ENCODE measurements at places on chromosomes 1 and 21.

GRCh38 chr1:243363832-243364231, 108.0 kb downstream of the SDCCAG8 start:
- no peak for DNase-seq

- DNase-seq = no peak
Measured at GRCh38 chr1:2031546-2032540, 12.7 kb downstream of the GABRD start.

GRCh38 chr1:94438692-94439276, 20.6 kb downstream of the ABCD3 start:
- DNase-seq = no peak

DNA sequence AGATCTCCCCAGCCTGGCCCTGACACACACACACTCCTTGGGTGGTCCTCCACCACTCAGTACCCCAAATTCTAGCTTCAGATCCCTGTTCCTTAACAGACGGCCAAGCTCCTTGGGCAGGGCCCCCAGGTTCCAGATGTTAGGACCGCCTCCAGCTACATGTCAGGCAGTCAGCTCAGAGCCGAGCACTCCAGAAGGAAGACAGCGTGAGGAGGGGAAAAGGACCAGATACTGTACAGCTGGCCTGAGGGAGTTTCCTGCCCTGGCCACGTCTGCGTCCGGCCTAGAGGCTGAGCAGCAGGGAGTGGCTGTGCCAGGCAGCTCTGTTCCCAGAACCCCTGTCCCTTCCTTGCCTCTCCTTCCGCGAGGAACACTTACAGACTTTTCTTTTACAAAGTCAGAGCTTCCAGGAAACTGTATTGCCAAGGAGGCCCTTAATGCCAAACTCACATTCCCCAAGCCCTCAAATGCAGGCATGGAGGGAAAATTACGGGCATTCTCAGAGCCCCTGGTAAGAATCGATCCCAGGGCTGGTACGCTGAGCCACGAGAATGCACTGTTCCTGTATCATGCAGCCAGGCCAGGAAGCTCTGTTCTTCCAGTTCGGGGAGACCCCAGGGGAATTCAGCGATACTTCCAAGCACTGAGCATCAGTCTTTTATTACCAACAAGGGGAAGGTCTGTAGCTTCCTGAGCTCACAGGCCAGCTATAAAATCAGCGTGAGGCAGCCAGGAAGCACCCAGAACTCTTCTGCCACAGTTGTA, 45.2 kb upstream of the CNTN2 start:
- no peak for DNase-seq

GRCh38 chr1:43329995-43330751, 7.4 kb upstream of the MPL start:
- peak; percentile 82 for DNase-seq

- DNase-seq = no peak
Measured at GRCh38 chr1:79791488-79792218, 785.1 kb upstream of the ADGRL4 start.

- DNase-seq = no peak
Measured at GRCh38 chr1:209428241-209428921, 155.1 kb upstream of the CAMK1G start.

GRCh38 chr1:65948609-65949229, 156.0 kb downstream of the PDE4B start:
- peak; percentile 85 for DNase-seq

DNA sequence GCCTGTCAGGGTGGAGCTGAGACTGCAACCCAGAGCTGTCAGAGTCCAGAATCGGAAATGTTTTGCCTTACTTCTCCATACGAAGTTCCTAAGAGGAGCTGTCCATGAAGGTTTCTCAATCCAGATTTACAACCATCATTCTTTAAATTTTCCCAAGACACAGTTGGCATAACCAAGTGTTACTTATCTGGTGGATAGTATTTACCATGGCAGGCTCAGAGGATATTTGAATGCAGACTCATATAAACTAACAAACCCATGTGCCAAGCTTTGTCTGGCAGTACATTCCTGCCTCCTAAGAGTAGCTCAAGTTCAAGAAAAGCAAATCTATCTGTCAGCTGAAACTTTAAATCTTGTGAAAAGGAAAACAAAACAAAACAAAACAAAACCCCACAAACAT, 267.9 kb downstream of the ZNF326 start:
- DNase-seq = peak; percentile 39

DNA sequence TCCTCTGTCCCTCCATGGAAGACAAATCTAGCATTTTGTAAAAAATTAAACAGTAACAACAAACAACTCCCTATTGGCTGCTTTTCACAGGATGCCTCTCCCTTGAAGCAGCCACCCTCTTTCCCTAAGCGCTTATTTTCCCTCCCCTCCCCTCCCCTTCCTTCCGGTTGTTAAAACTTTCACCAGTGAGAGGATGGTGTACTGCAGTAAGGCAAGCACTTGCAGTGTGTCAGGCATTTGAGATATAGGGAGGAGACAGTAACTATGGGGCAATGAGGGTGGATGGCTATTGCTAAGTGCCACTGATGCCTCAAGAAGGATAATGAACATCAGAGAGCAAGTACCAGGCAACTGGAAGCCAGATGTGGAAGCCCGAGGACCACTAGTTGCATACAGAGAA, 19.1 kb upstream of the KIAA1614 start:
- DNase-seq = no peak

GRCh38 chr1:85544689-85545215, 35.8 kb upstream of the CCN1 start:
- DNase-seq = peak; percentile 31

- no peak for DNase-seq
Measured at GRCh38 chr1:244760471-244760870, 75.0 kb upstream of the COX20 start.

- no peak for DNase-seq
Measured at GRCh38 chr1:160521554-160521953, 1.5 kb downstream of the SLAMF6 start.

DNA sequence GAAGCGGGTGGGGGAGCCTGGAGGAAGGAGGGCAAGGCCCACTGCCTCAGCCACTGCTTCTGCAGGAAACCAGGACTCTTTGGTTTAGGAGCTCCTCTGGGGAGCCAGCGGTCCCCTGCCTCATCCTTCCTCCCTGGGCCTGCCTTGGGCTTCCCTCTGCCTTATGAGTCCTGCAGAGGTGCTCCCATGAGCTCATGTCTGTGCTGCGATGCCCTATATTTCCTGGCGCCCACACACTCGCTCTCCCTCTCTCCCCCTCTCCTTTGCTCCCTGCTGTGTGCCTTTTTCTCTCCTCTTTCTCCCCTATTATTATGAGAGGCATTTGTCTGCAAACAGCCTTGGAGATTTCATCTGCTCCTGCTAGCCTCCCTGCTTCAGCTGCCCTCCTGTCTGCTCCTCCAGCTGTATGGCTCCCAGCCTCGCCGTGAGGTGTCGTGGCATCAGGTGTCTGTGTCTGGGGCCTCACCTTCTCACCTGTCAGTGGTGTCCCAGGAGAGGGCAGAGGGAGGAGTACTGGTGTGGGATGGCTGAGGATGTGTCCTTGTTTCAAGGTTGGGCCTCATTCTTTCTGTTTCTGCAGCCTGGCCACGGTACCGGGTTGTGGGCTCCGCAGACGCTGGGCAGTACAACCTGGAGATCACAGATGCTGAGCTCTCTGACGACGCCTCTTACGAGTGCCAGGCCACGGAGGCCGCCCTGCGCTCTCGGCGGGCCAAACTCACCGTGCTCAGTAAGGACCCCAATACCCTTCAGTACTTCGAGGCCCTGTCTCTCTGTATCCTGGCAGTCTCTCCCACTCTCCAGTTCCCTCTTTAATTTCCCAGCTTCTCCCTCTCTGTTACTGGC, 84.2 kb downstream of the KIRREL1 start:
- DNase-seq = no peak

DNA sequence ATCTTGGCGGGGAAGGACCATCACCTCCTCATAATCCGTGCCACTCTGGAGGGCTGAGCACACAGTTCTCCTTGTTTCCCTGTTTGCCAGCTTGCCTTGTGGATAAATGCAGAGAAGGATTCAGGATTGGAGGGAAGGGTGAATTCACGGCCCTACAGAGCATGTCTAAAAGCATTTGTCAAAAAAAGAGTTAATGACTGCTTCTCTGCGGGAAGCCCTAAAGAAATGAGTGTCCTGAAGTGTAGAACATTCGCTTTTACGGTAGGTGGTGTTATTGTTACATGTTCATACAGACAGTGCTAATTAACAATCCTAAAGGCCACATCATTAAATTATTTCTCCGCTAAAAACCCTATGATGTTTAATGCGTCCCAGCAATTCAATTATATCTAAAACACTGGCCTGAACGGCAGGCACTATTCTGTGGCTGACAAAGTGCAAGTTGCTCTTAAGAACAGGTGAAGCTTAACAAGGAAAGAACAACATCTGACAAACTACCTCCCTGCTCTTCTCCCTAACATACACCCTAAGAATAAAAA, 112.3 kb upstream of the NFIA start:
- DNase-seq = no peak

DNA sequence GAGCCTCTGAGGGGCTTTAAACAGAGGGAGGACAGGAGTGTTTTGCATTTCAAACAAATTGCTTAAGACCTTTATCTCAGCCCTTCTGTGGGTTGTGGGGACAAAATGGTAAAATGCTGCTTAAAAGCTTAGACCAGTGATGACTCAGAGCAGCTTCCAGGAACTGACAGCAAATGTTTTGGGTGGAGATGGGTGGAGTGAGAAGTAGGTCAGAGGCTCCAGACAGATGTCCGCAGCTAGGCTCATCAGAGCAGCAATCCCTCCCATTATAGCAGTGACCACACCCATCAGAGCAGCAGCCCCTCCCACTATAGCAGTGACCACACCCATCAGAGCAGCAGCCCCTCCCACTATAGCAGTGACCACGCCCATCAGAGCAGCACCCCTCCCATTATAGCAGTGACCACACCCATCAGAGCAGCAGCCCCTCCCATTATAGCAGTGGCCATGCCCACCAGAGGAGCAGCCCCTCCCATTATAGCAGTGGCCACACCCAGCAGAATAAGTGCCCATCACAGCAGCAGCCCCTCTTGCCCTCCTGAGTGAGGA, 532.2 kb downstream of the MATN1 start:
- peak; percentile 81 for DNase-seq

- no peak for DNase-seq
Measured at GRCh38 chr1:182293119-182293589, 98.4 kb downstream of the GLUL start.

DNA sequence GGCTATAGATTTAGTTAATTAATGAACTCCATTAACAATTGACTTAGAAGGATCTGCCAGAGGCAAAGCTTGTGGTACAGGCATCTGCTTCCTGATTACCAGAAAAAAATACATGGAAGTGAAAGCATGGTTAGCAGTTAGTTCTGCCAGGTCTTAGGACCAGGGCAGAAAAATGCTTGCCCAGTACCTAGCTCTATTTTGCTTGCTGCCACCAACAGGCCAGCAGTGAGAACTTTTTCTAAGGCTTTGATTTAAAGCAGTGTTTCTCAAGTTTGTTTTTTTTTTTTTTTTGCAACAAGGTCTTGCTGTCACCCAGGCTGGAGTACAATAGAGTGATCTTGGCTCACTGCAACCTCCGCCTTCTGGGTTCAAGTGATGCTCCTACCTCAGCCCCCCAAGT, 16.4 kb upstream of the MTF1 start:
- DNase-seq = no peak

GRCh38 chr1:67217417-67217816, 51.2 kb downstream of the IL23R start:
- no peak for DNase-seq

GRCh38 chr21:18350216-18350615, 53.4 kb downstream of the TMPRSS15 start:
- peak; percentile 50 for DNase-seq

GRCh38 chr21:37546299-37546908, 179.8 kb downstream of the DYRK1A start:
- no peak for DNase-seq

- DNase-seq = no peak
Measured at GRCh38 chr1:119133987-119134386, 6.5 kb downstream of the WARS2 start.

DNA sequence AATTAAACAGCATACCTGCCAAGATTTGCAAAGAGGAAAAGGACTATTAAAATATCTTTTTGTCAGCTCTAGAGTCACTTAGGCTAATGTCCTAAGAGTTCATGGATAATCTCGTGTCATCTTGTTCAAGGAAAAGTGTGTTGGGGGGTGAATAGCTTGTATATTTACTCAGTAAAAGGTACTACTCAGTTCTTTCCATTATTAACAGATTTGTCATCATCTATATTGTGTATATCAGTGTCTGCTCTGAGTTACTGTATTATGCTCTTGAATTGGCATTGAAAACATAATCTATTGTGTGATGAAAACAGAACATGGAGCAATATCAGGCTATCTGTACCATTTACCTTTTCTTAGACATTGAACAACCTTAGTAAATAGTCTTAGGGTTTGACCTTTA, 41.9 kb downstream of the SMG7 start:
- DNase-seq = no peak

DNA sequence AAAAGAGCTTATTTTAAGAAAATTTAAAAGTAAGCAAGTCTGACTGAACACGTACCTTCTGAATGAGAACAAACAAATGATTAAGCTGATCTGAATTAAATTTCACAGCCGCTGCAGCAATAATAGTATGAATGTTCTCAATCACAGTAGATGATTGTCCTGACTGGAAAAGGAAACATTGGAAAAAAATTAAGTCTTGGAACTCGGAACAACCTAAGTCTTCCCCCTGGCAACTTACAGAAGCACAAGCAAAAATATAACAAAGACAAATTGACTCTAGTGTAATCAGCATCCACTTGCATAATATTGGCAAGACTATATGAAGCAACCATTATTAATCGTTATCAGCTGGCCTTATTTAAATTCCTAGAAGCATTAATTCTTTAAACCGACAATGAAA, 60.5 kb downstream of the USP24 start:
- DNase-seq = no peak

DNA sequence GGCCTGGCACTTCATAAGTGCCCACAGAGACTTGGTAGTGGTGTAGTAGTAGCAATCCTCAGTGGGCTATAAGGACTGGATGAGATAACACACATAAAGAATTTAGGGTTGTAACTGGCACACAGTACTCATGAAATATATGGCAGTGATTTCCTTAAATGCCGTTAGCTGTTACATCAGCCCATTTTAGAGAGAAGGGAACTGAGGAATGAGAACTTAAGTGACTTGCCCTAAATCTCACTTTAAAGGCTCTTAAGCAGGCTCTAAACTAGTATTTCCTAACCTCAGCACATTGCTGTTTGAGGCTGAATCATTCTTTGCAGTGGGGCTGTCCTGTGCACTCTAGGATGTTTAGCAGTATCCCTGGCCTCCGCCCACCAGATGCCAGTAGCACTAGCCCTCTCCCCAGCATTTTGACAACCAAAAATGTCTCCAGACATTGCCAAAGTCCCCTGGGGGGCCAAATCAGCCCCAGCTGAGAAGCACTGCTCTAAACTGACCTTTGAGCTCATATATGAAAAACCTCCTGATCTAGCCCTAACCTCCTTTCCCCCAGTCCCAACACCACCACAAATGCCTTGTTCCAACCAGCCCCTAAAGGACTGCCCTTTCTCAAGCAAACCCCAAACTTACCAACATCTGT, 11.6 kb downstream of the CAMK2N1 start:
- DNase-seq = no peak

Data from stromal cell of bone marrow (primary cell).